Esophagus mucosa (tissue), 1 donor: ENCODE measurements at places on chromosomes 12 and 14. TPM values are rescaled to one million over a fixed set of nuclear protein-coding genes. Genes with fewer than 3 reads are reported as not detected.

GRCh38 chr14:77212097-77212870 is 30.7 kb downstream of the TMEM63C start:
- ATAC-seq: no peak

GRCh38 chr12:112327209-112327938 is 54.9 kb downstream of the HECTD4 start:
- ATAC-seq: no peak

DNA sequence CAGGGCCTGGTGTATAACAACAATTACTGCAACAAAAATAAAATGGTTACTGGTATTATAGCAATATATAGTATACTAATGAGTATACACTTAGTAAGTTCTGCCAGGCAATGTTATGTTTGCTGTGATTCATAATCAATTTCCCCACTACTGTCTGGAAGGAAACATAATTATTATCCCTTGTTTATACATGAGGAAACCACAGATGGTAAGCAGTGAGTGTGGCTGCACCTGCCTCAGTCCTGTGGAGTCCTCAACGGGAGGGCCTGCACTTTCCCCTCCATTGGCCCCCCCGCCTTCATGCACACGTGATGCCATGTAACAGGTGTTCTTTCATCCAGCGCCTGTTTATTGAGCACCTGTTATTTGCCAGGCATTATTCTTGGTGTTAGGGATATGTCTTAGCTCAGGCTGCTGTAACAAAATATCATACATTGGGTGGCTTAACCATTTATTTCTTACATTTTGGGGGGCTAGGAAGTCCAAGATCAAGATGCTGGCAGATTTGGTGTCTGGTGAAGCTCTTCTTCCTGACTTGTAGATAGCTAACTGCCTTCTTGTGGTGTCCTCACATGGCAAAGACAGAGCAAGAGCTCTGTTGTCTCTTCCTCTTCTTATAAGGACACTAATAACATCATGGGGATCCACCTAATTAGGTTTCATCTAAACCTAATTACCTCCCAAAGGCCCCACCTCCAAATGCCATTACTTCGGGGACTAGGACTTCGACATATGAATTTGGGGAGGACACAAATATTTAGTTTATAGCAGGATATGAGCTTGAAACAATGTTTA is 59.5 kb upstream of the CHGA start:
- ATAC-seq: no peak

- ATAC-seq: peak; percentile 94
Observed at GRCh38 chr14:65356327-65356836, 56.1 kb upstream of the FUT8 start.

- peak; percentile 61 for ATAC-seq
Observed at GRCh38 chr12:92702754-92703679, at the start of gene PLEKHG7. Gene PLEKHG7 (plus strand): TSS chr12:92702989. CDS start chr12:92706632, 3,643 bp downstream.

DNA sequence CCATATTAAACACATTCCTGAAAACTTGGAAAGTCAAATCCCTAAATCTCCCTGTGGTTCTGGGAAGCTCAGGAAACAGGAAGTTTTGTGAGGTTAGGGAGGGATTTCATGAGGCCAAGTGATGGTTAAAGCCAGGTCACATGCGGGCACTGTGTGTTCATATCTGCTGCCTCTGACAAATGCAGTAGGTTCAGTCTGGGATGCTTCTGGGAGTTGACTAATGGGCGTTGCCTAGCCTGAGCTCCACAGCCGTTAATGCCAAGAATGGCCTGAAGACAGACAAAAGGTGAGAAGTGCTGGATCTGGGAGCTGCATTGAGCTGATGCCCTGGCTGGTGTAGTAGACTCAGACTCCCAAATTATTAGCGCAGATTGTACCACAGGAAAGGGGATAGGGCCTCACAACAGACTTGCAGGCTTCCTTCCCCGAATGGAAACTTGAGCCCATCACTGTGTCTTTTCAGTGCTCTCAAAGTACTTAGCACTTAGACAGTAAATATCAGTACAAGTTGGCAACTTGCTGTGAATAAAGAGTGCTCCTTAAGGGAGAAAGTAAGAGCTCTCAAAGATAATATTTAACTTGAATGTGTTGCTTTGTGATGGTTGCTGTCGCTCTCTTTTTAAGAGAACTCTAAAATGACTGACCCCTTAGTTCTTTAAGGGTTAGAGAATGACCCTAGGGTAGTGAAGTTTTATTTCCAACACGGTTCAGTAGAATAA is 17.3 kb downstream of the GSG1 start:
- peak; percentile 85 for ATAC-seq

DNA sequence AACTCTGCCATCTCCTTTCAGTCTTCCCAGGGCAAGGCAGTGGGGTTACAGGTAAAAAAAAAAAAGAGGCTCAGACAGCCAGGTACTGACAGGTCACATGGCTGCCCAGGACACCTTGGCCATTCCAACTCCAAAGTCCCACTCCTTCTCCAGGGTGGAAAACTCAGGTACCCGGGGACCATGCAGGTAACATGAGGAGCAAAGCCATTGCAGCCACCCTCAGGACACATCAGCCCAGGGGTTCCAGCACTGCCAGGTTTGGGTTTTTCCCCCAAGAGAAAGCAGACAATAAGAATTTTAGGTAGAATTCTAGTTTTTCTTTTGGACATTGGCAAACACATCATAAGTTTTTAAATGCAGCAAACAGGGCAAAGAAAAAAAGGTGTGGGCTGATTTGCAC is 15.3 kb downstream of the FAM222A start:
- ATAC-seq: no peak

DNA sequence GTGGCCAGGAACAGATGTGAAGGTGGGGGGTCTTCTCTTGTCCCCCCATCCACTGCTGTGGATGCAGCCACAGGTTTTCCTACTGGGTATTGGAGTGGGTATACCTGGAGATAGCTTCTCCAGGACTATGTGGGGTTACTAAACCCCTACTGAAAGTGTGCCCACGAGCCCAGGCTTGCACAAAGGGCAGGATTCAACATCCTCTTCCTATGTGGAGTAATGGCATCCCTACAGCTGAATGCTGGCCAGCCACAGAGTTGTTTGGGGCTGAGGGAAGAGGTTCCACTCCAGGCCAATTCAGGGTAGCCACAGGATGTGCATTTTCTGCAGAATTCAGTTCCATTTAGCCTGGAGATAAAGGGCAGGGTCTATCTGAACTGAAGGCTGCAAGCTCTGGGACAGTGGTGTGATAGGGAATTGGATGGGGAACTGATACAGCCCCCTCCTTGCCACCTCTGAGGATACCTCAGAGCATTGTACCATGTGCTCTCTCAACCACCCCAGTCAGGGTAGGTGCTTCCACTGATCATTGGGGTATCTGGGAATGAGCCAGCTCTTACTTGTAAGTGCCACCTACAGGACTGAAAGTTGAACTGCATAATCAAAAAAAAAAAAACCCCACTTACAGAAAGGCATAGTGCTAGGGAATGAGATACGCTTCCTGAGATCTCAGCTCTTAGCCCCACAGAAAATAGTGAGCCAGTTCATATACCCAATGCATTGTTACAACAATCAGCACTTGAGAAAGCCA is 187.1 kb downstream of the KITLG start:
- ATAC-seq: peak; percentile 28

- no peak for ATAC-seq
Observed at GRCh38 chr12:39915249-39915648, 190.6 kb downstream of the SLC2A13 start.

GRCh38 chr14:43244142-43244625 is 1262.9 kb downstream of the FSCB start:
- no peak for ATAC-seq

DNA sequence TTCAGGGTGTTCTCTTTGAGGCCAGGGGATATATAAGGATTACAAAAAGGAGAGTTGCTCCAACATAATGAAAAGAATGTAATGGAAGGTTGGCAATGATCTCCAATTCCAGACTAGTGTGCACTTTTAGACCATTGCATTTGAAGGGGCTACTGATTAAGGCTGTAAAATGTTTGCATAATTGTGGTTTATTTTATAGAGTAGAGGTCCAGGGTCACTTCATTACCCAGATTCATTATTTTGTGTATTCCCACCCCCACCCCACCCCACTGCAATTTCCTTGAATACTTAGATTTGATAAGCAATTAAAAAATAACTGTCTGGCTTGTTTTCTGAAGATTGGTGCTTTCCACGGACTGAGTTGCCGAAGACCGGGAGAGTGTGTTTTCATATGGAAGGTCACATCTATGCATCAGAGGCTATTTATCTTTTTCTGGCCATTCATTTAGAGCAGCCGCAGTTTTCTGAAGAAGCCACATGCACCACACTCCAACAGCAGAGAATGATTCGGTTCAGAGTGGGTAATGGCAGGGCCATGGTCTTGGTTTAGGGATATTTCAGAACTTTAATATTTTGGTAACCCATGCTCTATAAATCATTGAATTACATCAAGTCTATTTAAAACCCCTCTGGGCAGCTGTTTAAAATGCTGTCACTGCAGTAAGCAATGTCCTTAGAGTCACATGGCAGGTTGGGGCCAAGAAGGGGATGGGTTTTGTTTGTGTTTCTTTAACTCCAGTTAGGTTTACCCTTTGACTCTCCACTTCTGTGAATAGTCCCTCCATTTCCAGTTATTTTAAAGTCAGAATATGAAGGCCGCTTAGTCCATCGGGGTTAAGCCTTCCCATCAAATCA is 94.6 kb downstream of the TMEM30B start:
- no peak for ATAC-seq

DNA sequence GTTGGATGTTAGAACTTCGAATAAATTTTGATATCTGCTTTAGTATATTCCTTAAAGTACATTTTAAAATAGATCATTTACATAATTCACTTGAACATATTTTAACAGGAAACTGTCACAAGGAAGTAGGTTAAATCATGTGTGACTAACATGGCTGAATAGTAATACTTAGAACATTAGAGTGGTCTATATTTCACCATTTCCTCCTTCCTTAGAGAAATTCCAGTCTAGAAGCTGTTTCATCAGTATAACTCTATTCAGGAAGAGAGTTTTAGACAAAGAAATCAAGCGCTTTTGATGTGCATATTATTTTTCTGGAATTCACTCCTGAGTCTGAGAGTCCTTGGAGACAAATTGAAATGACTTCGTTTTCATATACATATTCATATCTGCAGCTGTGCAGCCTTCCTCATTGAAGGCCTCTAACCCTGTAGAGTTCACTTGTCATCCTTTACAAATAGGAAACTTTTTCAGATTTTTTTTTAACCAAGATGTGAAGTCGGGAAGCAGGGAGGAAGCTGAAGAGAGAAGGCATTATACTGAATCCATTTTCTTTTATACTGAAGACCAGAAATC is 28.4 kb downstream of the IRAK3 start:
- no peak for ATAC-seq

- ATAC-seq: no peak
Observed at GRCh38 chr12:90321369-90321768, 612.7 kb upstream of the ATP2B1 start.

- ATAC-seq: peak; percentile 48
Observed at GRCh38 chr14:28102814-28103213, 663.8 kb upstream of the FOXG1 start.

Gene KLHL33
- 0.04 TPM for total RNA-seq

Gene OSBPL8
- total RNA-seq: 62.6 TPM

Gene SAMD4A
- total RNA-seq: 1.5 TPM

Gene REM2
- total RNA-seq: 0.32 TPM

Gene DAO
- not detected for total RNA-seq

Gene NANOG
- 0.52 TPM for total RNA-seq
